ENCODE measurements at places on chromosomes 6 and 20. TPM values are rescaled to one million over a fixed set of nuclear protein-coding genes. Genes with fewer than 3 reads are reported as not detected.

DNA sequence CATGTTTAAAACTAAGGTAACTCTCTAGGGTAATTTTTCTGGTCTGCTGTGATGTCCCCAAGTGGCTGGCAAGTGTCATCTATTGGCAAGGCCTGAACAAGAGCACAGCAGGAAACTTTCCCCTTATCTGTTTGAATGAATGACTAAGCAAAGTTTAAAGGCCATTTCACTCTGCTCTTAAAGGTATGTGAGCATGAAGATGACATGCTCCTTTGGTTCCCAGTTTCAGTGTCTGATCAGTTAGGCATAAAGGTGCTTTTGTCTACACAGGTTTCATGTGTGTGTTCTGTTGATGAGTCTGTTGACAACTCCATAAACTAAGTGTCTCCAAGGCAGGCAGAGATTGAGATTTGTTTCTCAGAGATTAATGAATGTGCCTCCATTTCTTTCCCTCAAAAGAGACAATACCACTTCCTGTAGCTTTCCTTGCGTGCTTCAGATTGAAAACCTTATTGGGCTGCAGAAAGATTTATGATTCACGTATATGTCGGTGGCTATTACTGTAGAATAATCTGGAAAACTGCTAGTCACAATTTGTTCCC is 83.9 kb downstream of the MAP3K7 start:
- DNase-seq, result no peak

DNA sequence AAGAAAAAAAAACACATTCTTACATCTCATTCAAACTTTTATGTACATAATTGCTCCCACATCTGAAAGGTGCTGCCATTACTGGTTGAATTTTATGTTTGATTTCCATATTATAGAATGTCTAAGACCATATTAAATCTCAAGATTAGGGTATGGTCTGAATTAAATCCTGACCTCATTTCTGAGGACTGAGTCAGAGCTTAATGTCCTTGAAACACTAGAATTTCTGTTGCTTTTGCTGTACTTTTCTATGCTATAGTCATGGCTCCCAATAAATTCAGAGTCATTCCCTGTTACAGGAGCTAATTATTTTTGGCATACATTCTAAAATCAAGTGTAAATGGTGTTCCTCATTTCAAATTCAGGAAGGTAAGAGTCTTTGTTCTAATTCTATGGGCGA is 285.3 kb upstream of the MANEA start:
- no peak for DNase-seq

Gene PTPRT
- 0.19 TPM for total RNA-seq

GRCh38 chr6:160104821-160105517 is 16.6 kb upstream of the SLC22A1 start:
- no peak for DNase-seq

GRCh38 chr6:145735356-145736165 is at the start of gene EPM2A:
Gene EPM2A, minus strand, starts transcription at chr6:145735520. Its CDS starts 22 bp downstream, at chr6:145735498.
- peak; percentile 95 for DNase-seq

- no peak for DNase-seq
Measured at GRCh38 chr6:24936641-24937317, 1.0 kb upstream of the RIPOR2 start.

- peak; percentile 41 for DNase-seq
Measured at GRCh38 chr20:31824554-31825313, 5.6 kb downstream of the MYLK2 start.

DNA sequence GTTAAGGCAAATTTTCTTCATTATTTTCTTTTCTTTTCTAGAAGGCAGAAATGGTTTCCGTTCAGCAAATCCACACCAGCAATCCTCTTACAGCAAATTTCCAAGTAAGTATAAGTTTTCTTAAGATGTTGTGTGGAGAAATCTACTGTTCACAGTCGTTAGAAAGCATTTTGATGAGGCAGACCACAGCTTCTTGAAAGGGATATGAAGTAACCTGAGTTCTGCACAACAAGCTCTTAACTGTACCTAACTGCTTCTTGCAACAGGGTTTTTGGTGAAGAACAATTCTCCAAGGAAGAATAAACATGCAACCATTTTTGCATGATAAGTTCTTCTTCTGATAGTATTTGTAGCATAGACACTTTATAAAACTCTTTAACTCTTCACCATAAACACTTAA is 45.3 kb upstream of the STXBP5 start:
- no peak for DNase-seq

GRCh38 chr20:48620507-48621375 is 207.1 kb downstream of the PREX1 start:
- DNase-seq, result peak; percentile 95

Gene CALHM5
- 7.2 TPM for total RNA-seq

DNA sequence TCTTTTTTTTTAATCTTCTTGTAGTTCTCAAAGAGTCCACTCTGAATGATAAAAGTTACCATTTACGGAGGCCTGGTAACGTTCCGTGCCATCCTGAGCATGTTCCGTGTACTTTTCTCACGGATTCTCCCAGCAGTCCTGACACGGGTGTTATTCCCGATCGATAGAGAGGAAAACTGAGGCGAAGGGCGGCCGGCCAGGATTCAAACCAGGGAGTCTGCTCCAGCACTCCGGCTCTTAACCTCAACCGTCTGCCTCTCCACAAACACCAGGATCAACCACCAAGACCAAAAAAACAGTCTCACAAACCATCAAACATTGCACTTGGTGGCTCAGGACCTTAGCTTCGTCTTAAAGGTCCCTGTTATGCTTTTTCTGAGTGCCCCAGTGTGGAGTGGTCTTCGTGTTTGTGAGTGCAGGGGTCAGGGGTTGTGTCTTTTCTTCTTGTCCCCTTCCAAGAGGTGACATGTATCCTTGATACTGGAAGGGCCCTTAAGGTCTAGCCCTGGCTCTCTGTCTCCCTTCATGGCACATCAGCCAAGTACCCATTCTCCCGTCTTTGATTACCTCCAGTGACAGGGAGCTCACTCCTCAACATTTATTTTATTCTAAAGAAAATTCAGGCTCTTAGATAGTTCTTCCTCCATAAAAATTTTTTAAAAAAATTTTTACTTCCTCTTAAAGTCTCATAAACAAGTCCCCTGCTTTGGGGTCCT is 35.1 kb downstream of the SRC start:
- DNase-seq, result no peak

DNA sequence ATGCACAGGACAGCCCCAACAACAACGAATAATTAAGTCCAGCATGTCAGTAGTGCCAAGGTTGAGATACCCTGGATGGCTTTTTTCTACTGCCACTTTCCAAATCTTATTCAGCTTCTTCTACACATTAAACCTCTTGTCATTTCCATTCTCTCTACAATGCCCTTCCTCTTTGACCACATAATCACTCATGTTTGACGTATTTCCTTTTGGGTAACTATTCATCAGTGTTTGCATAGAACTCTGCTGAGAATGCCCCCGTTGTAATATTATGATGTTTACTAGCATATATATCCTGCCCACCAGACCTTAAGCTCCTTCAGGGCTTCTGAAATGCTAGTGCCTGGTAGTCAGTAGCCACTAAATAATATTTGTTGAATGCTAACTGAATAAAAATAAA is 515.3 kb upstream of the RNF217 start:
- DNase-seq, result no peak

DNA sequence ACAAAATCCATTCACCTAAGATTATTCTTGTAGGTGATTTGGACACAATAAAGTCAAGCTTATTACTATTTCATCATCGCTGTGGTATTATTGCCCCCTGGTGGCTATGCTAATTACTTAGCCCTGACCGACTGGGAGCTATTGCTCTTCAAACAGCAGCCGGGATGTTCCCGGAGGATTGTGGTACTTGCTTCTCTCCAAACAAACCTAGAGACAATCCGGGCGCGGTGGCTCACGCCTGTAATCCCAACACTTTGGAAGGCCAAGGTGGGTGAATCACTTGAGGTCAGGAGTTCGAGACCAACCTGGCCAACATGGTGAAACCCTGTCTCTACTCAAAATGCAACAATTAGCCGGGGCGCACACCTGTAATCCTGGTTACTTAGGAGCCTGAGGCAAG is 15.4 kb upstream of the STMND1 start:
- DNase-seq, result no peak

- no peak for DNase-seq
Measured at GRCh38 chr20:6135347-6135746, 12.5 kb upstream of the FERMT1 start.

DNA sequence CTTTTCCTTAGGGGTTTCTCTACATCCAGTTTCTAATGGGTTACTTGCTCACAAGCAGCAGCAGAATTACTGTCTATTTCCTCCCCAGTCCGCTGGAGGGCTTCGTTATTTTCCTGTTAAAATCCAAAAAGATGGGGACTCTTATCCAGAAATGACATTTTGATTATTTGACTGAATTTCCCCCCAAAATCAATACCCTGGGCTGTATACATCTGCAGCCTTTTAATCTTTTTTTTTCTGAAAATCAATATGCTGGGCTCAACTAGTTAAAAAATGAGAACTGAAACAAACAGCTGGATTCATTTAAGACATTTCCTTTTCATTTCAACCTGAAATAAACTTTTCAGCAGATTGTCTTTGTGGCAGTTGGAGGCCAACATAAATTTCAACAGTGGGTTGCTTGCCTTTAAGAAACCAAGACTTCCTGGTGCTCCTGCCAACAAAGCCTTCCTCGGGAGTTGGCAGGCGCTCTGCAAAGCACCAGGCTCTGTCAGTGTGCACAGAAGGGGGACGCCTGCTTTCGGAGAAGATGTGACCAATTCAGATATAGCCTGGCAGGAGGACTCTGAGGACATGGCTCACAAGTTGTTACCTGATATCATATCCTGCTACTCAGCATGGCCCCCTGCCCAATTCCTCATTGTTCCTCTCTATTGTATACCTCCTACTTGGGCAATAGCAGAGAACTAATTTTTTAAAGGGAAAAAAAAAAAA is 204.7 kb upstream of the ARG1 start:
- no peak for DNase-seq

DNA sequence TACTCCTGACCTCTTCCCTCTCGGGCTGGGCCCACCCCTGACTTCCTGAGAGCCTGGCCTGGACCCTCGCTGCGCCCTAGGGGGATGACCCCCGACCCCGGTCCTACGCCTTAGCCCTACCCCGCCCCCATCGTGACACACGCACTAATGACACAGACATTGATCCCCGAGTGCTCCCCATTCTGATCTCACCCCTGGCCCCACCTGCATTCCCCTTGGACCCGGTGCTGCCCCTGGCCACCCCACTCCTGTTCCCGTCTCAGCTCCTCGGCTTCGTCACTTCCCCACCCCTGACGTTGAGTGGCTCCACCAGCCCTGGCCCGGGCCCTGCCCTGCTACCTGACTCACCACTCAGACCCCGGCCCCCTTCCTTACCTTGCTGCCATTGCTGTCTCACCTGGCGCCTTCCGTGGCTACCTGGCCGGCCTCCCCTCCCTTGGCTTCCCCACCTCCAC is 12.1 kb downstream of the RBCK1 start:
- no peak for DNase-seq

DNA sequence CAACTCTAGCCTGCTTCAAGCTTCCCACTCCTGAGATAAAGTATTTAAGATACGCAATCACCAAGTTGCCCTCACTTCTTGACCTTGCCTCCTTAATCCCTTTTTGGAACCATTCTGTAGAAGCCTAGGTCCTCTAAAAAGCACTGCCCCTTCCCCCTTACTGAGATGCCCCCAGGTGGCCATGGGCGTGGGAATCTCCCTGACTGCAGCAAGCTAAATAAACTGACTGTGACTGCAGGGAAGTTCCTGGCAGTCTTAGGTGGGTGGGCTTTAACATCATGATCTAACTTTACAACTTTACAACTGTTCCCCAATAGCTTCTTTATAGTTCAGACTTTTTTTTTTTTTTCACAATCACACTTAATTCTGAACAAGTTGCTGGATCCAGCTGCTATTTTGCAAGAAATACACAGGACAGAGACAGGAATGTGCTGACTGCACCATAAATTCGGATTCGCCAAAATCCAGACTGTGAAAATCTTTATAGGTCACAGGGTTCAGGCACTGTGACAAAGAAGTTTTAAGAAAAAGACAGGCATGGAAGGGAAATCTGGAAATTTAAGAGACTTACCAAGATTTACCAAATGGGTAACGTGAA is 344.2 kb upstream of the SULF2 start:
- no peak for DNase-seq

- no peak for DNase-seq
Measured at GRCh38 chr6:75449630-75450206, 43.9 kb downstream of the FILIP1 start.

Gene TRIM15
- not detected for total RNA-seq

GRCh38 chr6:146962329-146962728 is 241.9 kb upstream of the STXBP5 start:
- no peak for DNase-seq

DNA sequence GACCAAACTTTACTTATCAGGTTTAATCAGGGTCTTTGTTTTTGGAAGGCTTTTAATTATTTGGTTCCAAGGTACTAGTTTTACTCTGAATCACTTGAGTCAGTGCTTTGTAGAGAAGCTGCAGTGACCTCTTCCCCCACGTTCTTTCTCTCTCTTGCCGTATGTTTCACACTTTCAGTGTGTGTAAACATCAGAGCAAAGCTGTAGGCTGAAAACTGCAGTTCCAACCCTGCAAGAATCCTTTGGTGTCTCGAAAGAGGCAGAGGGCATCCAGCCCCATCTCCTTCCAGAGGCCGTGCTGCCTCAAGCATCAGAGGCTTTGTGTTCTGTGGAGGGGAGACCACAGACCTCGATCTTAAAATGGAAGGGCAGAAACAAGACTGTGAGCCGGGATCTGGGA is 42.1 kb downstream of the CFAP61 start:
- DNase-seq, result no peak

DNA sequence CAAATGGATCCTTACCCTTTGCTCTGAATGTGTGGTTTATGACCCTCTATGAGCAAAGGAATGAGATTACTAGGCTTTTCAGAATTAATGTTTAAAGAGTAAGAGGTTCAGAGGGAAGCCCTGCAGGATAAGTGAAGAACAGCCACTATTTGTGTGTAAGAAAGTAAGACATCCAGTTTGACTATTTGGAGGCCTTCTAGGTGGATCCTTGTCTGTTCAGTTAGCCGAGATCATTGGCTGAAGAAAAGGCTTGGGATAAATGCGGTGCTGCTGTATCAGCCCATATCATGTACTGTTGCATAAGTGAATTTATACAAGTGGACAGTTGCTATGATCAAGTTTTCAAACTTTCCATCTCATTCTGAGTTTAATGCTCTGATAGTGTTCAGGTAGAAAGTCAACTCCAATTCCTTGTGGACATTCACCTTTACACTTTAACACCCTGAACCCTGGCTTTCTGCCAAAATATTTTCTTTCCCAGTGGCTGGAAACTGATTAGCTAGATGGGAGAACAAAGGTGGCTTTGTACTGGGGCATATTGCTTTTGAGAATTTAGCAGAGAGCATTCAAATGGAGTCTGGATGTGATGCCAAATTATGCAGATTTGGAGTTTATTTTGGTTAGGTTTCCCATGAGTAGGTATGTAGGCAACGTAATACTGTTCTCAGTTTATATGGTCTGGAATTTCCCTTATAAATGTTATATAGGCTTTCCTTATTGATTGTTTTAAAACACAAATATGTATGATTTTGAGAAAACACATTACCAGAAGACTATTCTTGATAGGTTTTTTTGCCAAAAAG is 15.0 kb downstream of the PARD6B start:
- no peak for DNase-seq

Gene FHL5
- total RNA-seq, result 56.0 TPM

GRCh38 chr20:58461899-58462298 is 53.3 kb downstream of the APCDD1L start:
- no peak for DNase-seq
